ENCODE measurements at places on chromosomes 16 and 17. TPM values are rescaled to one million over a fixed set of nuclear protein-coding genes. Genes with fewer than 3 reads are reported as not detected.

DNA sequence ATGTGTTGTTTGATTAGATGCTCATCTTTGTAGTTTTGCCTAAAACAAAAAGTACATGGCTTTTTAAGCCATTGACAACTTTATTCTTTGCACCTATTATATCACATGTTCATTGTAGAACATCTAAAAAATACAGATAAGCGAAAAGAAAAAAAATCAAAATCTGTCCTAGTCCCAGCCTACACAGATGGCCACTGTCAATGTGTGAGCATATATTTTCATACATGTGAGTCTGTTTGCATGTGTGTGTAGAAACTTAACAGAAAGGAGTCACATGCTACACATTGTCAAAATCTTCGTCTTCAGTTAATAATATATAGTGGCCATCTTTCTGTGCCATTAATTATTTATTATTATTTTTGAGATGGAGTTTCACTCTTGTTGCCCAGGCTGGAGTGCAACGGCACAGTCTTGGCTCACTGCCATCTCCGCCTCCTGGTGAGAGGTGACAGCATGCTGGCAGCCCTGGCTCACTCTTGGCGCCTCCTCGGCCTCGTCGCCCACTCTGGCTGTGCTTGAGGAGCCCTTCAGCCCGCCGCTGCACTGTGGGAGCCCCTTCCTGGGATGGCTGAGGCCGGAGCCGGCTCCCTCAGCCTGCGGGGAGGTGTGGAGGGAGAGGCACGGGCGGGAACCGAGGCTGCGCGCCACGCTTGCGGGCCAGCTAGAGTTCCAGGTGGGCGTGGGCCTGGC is 68.5 kb upstream of the AMZ2 start:
- DNase-seq, result no peak
- H3K27me3 ChIP-seq, result no peaks in the 10 kb centered on the region
- H3K36me3 ChIP-seq, result no peaks in the 10 kb centered on the region
- no peak overlapping the region for H3K27ac ChIP-seq
- H3K4me3 ChIP-seq, result no peak overlapping the region
- H3K4me1 ChIP-seq, result peaks cover 33% of the 10 kb centered on the region

The BAHCC1 gene
- total RNA-seq, result not detected

The CISD3 gene
- 12.5 TPM for total RNA-seq

GRCh38 chr17:75476271-75476671 is 19.8 kb downstream of the TMEM94 start:
- no peaks in the 10 kb centered on the region for H3K4me1 ChIP-seq
- peaks cover 15% of the 10 kb centered on the region for H3K36me3 ChIP-seq
- H3K4me3 ChIP-seq, result no peak overlapping the region

The MRTFB gene
- total RNA-seq, result 26.7 TPM

DNA sequence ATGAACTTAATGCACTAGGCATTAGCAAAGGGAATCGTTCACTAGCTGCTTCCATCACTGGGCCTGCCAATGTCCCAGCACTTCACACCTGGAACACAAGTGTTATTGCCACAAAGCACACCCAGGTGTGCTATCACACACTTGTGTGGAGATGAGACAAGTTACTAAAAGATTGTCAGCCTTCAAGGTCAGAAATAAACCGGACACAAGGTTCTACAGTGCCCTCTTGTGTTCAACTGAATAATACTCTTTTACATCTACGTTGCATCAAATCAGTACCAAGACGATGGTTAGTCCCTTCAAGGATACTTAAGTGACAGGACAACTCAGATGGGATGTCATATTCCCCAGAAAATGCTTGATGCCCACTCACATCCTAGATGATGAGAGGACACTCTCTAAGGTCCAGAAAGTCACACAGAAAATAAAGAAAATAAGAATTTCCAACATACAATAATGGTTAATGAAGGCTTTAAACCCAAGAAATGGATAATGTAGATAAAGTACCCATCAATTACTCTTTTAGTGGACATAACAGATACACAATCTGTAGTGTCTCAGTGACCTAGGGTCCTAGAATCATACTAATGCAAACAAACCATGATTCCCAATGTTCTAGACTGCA is 16.4 kb upstream of the GLG1 start:
- H3K27ac ChIP-seq, result no peak overlapping the region
- peaks cover 44% of the 10 kb centered on the region for H3K36me3 ChIP-seq
- peak; percentile 49 for DNase-seq
- H3K4me1 ChIP-seq, result no peaks in the 10 kb centered on the region
- no peaks in the 10 kb centered on the region for H3K27me3 ChIP-seq
- H3K4me3 ChIP-seq, result no peak overlapping the region
